ENCODE measurements at places on chromosomes 2 and 18.

GRCh38 chr18:70234667-70235459 is 29.4 kb upstream of the RTTN start:
- DNase-seq, result peak; percentile 43

- DNase-seq, result peak; percentile 68
These were observed 118.4 kb downstream of the BCL2L11 start for GRCh38 chr2:111239107-111239506.

DNA sequence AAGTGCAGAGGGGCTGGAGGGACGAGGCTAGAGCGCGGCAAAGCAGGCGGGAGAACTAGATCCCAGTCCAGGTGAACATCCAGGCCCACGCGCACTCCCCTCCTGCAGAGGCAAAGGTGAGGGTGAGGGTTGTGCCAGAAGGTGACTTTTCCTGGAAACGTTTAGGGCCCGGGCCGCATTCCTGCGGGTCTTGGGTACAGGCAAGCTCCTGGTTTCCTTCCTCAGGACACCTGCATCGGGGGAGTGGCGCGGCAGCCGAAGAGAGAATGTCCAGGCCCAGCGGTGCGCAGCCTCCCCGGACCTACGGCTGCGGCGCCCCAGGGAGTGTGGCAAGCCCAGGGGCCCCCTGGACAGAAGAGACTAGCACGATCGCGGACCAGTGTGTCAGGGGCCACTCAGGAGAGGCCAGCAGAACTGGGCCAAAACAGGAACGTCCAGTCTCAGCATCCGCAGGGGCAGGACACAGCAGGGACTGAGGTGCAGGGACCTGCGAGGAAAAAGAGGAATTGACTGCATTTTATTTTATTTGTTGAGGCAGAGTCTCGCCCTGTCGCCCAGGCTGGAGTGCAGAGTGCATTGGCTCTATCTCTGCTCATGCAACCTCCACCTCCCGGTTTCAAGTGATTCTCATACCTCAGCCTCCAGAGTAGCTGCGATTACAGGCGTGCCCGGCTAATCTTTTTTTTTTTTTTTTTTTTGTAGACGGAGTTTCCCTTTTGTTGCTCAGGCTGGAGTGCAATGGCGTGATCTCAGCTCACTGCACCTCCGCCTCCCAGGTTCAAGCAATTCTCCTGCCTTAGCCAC is 8.7 kb upstream of the IMPA2 start:
- no peak for DNase-seq

DNA sequence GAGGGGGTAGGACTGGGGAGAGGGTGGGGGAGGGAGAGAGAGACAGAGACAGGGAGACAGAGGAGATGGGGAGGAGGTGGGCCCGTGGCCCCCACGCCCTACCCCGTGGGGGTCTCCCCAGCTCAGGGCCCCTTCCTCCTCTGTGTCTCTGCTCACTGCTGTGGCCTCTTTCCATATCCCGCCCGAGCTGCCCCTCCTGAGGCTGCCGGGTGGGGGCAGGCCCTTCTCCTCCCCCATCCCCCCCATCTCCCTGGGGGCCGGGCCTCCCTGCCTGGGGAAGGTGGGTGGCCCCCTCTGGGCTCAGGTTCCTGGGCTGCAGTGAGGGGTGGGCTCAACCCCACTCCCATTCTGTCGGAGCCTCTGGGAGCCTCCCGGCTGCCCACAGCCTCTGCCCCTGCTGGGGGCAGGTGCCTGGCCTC is 332 bp upstream of the PDCD1 start:
- no peak for DNase-seq
